Stimulated activated CD4-positive, alpha-beta T cell treated with anti-CD3 and anti-CD28 coated beads, Interleukin-1b, Interleukin-23, amount 100 ng/mL, for 48 hours (primary cell): ENCODE measurements at places on chromosomes 4 and X.

- DNase-seq: no peak
Measured at GRCh38 chr4:71162386-71162785, 168.9 kb downstream of the DCK start.

DNA sequence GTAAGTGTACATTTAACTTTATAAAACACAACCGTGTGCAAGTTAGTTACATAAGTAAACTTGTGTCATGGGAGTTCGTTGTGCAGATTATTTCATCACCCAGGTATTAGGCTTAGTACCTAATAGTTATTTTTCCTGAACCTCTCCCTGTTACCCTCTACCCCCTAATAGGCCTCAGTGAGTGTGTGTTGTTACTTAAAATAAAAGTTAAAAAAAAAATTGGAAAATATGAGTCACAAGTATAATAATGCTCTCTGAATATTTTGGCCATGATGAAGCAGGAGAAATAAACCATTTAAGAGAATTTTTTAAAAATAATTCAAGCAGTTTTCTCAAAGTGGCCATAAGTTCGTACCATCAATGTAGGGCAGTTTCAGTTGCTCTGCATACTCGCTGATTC lies 105.1 kb upstream of the GRID2 start:
- no peak for DNase-seq

- no peak for DNase-seq
Measured at GRCh38 chr4:78162821-78163220, 105.7 kb downstream of the FRAS1 start.

DNA sequence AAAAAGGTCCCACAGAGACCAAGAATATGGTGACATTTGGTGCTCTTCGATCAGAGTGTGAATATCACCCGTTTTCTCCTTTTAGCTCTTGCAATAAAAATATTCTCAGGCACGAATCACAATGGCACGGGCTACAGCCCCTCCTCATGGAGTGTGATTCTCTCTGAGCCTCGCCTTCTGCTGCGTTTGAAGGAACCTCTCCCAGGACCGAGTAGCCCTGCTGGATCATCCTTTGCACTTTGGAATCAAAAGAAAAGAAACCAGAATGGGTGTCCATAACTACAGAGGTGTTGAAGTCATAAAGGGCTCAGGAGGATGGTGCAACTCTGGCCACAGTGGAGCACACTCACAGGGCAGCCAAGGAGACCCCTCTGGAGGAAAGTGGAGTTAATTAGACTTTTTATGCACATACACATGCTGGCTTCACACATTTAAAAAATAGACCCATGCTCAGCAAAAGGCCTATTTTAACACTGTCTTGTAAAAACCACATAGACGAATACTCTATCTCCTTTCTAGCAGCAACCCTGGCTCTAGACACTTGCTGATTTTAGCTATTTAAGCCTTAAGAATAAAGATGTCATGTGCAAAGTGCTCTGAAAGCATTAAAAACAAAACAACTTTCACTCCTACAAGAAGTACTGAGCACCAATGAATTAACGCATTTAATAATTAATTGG lies 19.1 kb downstream of the MAML3 start:
- no peak for DNase-seq

- no peak for DNase-seq
Measured at GRCh38 chr4:41611881-41612871, 74.2 kb downstream of the LIMCH1 start.

GRCh38 chr4:168608771-168609170 lies 111.9 kb downstream of the PALLD start:
- DNase-seq: no peak

- no peak for DNase-seq
Measured at GRCh38 chrX:121160987-121161386, 113.6 kb downstream of the GLUD2 start.

DNA sequence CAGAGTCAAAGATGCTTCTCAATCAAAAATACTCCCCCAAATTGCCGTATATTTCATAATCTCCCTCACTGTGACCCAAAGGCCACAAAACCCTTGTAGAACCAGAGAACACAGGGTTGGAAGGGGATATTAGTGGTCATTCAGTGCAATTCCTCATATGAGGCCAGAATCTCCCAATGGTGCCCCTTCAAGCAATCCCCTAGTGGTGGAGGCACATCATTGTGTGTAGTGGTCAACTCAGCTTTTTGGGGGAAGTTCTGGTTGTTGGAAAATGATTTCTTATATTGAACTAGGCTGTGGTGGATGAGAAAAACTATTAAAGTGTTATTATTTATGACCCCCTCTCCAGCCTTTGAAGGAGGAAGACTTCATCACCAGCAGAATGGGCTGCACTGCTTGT lies 17.6 kb upstream of the BOD1L1 start:
- no peak for DNase-seq

- no peak for DNase-seq
Measured at GRCh38 chr4:35943606-35944005, 300.7 kb downstream of the ARAP2 start.

GRCh38 chr4:174467107-174467506 lies 55.2 kb downstream of the HPGD start:
- DNase-seq: no peak

- no peak for DNase-seq
Measured at GRCh38 chr4:874056-874455, 48.1 kb upstream of the CPLX1 start.

DNA sequence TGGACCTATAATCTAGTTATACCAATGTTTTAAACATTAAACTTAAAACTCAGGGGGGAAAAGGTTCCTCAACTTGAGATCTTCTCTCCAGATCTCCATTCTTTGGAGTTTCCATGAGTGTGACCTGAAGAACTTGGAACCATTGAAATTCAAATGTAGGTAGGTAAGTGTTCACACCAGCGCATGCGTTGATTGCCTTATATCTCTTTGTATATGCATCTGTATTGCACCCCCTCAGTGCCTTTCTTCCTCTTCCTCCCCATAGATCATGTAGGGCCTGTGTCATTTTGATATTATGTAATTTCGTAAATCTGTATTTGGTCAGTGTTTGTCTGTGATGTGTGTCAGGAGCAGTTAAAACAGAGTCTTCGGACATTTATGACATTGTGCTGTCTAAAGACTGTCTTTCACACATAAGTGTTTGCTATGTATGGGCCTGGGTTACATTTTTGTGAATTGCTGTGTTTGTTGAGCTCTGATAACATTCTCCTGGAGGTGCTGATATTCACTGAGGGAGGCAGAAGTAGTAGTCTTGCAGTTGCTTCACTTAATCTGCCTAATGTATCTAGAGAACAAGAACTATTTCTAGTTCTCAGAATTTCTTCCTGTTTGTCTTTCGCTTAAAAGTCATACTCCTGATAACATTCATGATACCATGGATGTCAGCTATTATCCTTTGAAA lies 126.3 kb downstream of the RAP1GDS1 start:
- DNase-seq: no peak

- DNase-seq: no peak
Measured at GRCh38 chrX:154750301-154751202, at the start of gene GAB3. Gene GAB3 (minus strand): TSS chrX:154751077. CDS start chrX:154751025, 52 bp downstream.

GRCh38 chr4:3041192-3042142 lies 32.9 kb downstream of the HTT-AS start:
- DNase-seq: peak; percentile 52

GRCh38 chrX:133482056-133482952 lies 67.0 kb upstream of the GPC4 start:
- no peak for DNase-seq

GRCh38 chrX:19720236-19720635 lies 167.2 kb downstream of the SH3KBP1 start:
- no peak for DNase-seq

DNA sequence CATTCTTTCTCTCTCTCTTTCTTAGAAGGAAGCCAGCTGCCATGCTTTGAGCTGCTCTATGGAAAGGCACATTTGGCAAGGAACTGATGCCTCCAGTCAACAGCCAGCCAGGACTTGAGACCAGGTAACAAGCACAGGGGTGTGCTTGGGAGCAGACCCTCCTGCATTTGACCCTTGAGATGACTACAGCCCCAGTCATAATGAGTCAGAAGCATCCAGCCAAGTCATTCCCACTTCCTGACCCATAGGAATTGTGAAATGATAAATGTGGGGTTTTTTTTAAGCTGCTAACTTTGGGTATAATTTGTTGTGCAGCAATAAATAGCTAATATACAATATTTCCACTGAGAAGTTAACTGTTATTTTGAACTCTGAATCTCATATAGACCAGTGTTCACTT lies 446.9 kb downstream of the GRXCR1 start:
- DNase-seq: no peak

DNA sequence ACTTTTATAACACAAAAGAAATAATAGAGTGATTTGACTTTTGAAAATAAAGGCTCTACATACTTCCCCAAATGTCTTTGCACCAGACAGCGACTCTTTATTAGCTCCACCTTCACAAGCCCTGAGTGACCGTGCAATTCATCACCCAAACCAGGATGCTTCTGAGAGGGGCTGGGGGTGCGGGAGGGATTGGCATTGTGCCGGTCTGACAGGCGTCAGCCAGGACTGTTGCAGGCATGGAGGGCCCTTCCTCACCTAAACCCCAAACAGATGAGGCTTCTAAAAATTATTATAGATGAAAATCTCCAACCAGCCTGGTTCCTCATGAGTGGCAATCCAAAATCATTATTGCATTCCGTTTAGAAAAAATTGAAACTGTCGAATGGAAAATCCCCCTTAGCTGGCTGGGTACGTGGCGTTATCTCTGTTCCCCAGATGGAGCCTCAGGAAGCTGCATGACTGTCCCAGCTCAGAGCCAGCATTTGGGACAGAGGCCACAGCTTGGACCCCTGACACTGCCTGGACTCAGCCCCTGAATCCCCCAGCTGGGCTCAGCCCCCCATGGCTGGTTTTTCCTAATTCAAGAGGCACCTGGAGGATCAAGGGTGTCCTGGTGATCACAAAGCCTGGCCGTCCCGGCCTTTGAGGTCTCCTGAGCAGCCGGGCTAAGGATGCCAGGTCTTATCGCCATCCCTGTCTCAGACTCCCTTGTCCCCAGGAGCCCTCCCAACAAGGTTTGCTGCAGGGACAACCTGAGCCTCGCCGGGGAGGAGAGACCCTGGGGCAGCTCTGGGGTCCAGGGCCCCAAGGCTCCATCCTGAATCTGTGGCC lies 60.4 kb downstream of the SORCS2 start:
- DNase-seq: no peak

DNA sequence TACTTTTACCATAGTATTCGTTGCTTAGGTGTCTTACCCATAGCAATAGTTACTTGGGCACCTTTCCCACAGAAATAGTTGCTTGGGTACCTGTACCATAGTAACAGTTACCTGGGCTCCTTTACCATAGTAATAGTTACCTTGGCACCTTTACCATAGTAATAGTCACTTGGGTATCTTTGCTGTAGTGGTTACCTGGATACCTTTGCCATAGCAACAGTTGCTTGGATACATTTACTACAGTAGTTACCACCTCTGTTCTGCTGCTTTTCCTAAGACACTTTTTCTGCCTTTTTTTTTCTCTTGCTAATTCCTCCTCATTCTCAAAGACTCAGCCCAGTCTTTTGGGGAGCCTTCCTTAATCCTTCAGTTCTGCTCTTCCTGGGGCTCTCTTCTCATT lies 272.8 kb upstream of the PUDP start:
- no peak for DNase-seq

DNA sequence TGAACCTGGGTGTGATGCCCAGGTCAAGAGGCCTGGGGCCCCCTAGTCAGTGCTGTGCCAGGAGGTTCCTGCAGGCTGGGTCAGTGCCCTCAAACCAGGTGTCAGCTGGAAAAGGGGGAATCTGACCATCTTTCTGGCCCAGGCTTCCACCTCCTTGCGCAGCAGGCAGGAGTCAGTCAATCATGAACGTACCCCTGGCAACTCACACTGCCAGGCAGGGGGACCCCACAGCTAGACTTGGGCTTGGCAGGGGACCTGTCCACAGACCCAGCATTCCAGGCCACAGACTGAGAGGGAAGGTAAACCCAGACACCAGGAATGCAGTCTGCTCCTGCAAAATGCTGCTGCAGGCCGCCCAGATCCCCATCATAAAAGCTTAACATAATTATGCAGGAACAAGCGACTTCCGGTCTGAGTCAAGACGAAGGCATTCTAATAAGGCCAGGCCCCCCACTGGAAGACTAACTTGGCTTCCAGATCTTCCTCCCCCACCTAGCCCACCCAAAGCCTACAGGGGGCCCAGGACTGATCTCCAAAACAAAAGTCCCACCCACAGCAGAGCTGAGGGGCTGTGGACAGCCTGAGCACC lies 156.3 kb downstream of the BCOR start:
- DNase-seq: no peak

DNA sequence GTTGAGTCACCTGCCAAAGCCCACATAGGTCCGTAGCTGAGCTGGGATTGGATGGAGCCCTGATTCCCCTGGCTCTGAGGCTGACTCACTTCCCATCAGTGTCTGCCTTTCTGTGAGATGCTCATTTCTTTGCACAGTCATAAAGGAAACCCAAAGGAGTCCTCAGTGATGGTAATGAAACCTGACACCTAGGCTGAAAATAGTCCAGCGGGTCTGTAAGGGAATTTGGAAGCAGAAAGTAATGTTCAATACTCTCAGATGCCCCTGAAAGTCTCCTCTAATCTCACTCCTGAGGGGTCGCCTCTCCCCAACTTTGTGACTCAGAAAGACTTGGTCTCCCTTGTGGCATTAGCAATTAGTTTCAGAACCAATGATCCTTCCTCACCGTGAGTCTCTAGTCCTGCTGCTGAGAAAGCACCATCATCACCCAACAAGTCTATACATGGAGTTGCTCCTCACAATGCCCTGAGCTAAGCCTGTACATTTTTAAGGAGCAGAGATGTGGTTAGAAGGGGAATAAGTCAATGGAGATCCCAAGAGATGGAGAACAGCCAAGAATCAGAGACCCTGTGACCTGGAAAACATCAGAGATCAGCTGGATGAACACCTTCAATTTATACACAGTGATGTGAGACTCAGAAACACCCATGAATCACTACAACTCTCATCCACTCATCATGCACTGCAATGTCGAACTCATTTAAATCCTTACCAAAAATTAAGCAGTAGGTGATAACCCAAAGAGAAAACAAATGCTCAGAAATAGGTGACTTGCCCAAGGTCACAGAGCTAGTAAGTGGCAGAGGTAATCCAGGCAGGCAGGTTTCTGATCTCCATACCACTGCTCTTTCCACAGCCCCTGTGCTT lies 219.0 kb upstream of the CPEB2 start:
- DNase-seq: peak; percentile 80

DNA sequence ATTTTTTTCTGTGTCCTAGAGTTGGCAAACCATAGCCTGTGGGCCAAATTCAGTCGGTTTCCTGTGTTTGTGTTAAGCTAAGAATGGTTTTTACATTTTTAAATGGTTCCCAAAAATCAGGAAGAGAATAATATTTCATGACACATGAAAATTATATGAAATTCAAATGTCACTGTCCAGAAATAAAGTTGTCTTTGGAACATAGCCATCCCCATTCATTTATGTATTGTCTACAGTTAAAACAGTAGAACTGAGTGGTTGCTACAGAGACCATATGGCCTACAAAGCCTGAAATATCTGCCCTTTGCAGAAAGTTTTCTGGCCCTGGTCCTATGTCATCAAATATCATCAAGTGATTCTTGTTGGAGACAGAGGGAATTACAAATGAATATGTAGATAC lies 15.5 kb downstream of the FRMPD4 start:
- DNase-seq: no peak

- DNase-seq: no peak
Measured at GRCh38 chr4:99615170-99615820, 40.7 kb downstream of the MTTP start.

- DNase-seq: no peak
Measured at GRCh38 chr4:69838977-69839376, 21.0 kb downstream of the SULT1E1 start.
